Activated CD4-positive, CD25-positive, alpha-beta regulatory T cell (primary cell): ENCODE measurements at places on chromosomes 13 and 19.

- DNase-seq: no peak
Measured at GRCh38 chr19:19489804-19490204, 25.5 kb downstream of the TSSK6 start.

- no peak for DNase-seq
Measured at GRCh38 chr19:31903979-31904378, 441.4 kb upstream of the ZNF507 start.

- no peak for DNase-seq
Measured at GRCh38 chr13:84481958-84482357, 599.7 kb upstream of the SLITRK1 start.

- DNase-seq: peak; percentile 77
Measured at GRCh38 chr19:18290302-18291018, 9.0 kb upstream of the JUND start.

GRCh38 chr19:4075373-4075772 is 8.7 kb upstream of the ZBTB7A start:
- DNase-seq: no peak

- DNase-seq: peak; percentile 36
Measured at GRCh38 chr19:1130771-1131717, 27.2 kb downstream of the GPX4 start.

- no peak for DNase-seq
Measured at GRCh38 chr13:40329781-40330485, 336.5 kb downstream of the FOXO1 start.

- no peak for DNase-seq
Measured at GRCh38 chr13:33316890-33317289, 31.3 kb upstream of the STARD13 start.

DNA sequence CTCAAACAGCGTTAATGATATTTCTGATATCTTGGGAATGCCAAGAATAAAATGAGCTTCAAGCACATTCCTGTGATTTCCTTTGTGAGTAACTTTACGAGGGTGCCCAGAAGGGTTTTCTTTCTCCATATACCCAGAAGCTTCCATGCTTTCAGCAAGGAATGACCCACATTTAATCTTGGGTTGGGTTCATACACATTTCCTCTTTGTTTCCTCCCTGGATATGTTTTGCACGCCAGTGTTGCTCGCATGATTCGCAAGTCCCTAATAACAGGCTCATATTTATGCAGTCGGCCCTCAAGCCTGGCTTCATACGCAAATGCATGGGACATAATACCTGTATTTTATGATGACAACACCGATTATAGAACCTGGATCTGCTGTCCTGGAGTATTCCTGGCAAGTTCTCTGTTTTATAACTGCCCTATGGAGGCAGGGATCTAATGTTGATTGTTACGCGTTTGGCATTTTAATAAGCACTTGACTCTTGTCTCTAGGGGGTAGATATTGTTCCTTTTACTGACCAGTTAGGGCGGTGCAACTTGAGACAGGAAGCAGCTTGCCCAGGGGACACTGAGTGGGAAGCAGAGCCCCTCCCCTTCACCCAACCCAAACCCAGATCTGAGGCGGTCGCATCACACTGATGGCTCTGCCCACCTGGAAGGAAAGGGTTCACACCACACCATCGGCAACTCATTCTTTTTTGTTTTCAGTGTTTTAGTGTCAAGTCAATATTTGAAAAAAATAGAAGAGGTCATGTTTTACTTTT is 220.4 kb upstream of the SOX1 start:
- no peak for DNase-seq

- DNase-seq: no peak
Measured at GRCh38 chr13:72963762-72964161, 95.0 kb upstream of the KLF5 start.

- DNase-seq: no peak
Measured at GRCh38 chr13:46339035-46339666, 47.9 kb downstream of the RUBCNL start.

GRCh38 chr13:50916701-50917184 is 7.2 kb downstream of the RNASEH2B start:
- DNase-seq: no peak

DNA sequence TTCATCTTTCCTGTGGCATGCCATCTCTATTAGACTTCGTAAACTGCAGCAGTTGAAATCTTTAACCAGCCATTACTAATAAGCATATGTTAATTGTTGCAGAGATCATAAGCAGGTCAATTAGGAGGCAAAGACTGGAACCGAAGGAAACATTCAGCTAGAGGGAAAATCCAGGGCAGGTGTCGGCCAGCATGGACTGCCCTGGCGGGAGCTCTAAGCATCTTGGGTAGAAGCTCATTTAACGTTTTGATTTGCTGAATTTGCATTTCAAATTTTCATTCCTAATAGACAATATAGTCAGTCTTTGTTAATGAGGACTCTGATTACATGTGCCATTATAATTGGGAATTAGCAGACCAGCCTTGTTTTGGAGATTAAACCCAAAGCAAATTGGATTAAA is 238.6 kb downstream of the POU4F1 start:
- DNase-seq: no peak

DNA sequence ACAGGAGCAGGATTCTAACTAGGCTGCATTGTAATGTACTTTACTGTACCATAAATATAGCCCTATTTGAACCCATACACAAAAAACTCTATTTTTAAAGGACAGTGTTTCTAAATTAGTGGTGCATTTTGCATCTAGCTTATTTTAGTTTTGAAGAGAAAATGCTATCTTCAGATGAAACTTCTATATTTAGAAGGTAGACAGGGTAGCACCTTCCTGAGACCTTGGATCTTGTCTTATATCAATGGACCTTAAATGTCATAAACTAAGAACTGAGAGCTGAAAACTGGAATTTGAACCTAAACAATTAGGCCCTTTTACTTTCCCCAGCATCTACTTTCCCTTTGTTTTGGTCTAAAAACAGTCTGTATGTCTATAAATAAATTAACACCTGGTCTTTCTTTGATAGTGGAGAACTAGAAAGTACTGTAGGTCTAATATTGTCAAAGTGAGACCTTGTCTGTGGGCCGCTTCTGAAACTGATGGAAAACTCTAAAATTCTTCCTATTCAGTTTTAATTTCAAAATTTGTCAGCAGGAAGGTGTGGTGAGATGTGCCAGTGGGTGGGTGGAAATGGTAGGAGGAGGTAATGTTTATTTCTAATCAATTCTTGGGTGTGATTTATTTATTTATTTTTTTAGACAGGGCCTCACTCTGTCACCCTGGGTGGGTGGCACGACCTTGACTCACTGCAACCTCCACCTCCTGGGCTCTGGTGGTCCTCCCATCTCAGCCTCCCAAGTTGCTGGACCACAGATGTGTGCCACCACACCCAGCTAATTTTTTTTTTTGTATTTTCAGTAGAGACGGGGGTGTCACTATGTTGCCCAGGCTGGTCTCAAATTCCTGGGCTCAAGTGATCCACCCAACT is 10.1 kb downstream of the COG3 start:
- DNase-seq: no peak

GRCh38 chr19:3274942-3275582 is 50.6 kb downstream of the CELF5 start:
- DNase-seq: no peak

- DNase-seq: no peak
Measured at GRCh38 chr19:12318782-12319413, 14.5 kb downstream of the ZNF563 start.

GRCh38 chr13:50915565-50915964 is 6.0 kb downstream of the RNASEH2B start:
- no peak for DNase-seq

DNA sequence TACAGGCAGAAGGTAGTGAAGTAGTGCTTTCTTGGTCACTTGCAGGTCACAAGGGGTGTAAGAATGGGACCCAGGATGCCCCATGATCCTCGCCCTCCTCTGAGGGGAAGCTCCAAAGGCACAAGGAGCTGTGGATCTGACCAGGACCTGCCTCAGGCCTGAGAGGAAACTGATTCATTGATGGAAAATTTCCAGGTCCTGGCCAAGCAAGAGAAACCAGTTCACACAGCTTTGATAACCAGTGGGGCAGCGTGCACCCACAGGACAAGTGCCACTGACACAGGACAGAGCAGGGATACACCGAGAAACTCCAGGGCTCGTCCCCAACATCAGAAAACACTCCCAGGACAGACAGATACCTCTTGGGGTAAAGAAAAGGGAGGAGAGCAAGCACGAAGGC is 177.1 kb downstream of the RBM26 start:
- no peak for DNase-seq

GRCh38 chr13:43301346-43301969 is 278.1 kb downstream of the DNAJC15 start:
- DNase-seq: no peak

- DNase-seq: no peak
Measured at GRCh38 chr13:77406644-77407440, 79.9 kb upstream of the MYCBP2 start.

DNA sequence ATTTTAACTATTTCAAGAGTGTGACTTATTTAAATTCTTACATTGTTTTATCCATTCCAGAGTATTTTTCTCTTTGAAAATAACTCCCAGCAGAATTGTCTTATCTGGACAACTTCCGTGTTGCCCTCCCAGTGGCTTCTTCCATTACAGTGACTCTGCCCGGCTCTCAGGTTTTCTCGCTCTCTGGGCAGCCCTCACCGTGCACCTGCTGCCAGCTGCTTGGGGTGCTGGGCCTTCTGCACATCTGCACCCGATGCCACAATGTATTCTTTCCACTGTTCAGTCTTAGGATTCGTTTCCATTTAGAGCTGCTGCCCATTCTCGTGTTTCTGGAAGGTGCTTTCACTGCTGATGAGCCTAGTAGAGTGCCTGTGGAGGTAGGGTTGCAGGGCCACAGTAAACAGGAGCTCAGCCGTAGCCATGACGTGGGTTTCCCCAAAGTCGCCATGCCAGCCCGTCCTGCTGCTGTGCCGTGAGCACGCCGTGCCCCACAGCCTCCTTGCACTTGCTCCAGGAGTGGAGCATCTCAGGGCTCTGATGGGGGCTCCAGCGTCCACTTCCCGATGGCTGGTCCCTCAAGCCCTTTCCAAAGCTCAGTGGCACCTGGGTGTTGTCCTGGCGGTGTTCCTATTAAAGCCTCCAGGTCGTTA is 46.1 kb upstream of the DCUN1D2 start:
- no peak for DNase-seq

DNA sequence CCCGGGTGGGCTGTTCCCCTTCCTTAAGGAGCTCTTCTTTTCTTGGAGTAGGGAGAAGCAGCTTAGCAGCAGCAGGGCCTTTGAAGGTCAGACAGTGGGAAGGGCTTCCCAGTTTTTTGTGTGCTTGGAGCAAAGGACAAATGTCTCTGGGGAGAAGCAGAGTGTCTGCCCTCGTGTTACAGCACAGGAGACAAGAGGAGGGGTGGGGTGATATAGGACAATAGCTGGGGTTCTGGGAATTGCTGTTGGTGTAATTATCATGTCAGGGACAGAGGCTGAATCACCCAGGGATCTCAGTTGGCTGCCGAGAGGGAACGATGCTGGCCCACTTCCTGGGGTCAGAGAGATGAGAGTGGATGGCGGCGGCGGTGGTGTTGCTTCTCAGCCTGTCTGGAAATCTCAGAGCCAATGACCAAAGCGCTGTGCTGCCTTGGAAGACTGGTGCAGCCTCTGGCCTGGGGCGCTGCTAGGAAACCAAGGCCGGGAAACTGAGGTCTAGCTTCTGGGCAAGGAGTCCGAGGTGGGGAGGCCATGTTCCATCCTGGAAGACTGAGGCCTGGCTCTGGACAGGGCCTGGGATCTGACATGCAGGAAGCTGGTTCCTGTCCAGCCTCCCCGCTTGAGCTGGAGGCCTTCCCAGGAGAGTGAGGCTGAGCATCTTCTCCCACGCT is 1.2 kb downstream of the INAFM1 start:
- DNase-seq: no peak

DNA sequence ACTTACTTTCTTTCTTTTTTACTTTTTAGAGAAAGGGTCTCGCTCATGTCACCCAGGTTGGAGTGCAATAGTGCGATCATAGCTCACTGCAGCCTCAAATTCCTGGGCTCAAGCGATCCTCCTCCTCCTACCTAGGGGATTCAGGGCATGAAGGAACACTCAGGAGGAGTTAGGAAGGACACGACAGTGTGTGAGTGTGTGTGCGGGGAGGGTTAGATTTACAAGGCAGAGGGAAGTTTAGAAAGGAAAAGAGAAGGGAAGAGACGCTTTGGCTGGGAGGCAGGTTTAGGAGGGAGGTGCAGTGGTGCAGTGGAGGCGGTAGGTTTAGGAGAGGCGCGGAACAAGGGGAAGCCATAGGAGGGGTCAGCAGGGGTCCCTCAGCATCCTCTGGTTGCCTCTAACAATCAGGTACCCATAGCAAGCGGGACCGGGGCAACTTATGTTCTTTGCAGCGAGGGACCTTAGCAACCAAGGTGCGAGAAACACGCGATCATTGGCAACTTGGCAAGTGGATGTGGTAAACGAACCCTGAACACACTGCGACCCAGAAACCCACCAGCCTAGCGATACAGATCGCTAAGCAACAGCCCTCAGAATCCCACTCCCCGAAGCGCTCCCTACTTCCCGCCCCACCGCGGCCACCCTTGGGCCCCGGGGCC is 501 bp downstream of the SIRT2 start:
- no peak for DNase-seq

DNA sequence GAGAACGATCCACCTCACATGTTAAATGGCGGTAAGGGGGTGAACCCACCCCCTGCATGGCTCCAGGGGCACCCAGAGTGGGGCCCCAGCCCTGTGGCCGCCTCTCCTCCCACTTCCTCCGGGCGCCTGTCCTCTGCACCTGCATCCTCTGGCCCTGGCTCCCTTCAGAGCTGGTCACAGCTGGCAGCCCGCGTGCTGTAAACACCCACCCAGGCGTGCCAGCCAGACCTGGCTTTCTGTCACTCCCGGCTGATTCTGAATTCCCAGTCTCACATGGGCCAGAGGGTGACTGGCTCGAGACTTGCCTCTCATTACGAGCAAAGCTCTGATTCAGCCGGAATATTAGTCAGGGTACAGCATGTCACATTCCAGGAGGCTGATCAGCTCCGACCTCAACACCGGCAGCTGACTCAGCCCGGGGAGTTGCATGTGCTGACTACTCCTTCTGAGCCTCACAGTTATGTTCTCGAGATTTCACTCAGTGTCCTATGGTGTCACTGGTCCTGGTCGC is 75.1 kb downstream of the GNG7 start:
- DNase-seq: peak; percentile 18

GRCh38 chr13:109595471-109595870 is 190.9 kb downstream of the IRS2 start:
- DNase-seq: no peak

DNA sequence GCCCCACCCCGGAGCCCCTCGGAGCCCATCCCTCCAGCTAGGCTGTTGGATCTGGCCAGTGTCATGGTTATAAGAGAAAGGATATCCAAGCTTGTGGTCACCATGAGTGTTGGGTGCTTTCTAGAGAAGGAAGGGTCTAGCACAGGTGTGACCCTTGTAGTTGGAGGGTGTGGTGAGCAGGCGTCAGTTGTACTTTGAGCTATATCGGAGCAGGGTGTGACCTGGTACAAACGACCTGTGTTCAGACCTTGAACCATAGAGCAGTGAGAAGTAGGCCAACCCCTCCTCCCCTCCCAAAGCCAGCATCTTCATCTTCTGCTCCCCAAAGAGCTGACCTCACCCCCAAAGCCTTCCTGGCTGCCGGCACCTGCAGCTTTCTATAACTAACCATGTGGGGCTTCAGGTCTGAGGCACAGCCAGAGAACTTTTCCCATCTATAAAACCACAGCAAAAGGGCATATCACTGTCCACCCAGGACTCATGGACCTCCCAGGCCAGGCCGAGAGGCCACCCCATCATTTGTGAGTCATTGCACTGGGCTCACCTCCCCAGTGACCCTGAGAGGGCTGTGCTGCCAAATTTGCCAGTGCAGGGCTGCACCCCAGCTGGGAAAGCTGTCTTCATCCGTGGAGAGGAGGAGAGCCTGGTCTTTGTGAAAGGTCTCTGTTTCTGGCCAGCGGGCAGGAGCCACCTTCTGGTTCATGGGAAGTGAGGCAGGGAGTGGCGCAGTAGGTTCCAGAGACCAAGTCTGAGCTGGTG is 14.2 kb downstream of the RAB8A start:
- no peak for DNase-seq

- no peak for DNase-seq
Measured at GRCh38 chr13:98651744-98652143, 74.8 kb upstream of the STK24 start.
